ENCODE measurements at places on chromosomes 4 and X. TPM values are rescaled to one million over a fixed set of nuclear protein-coding genes. Genes with fewer than 3 reads are reported as not detected.

DNA sequence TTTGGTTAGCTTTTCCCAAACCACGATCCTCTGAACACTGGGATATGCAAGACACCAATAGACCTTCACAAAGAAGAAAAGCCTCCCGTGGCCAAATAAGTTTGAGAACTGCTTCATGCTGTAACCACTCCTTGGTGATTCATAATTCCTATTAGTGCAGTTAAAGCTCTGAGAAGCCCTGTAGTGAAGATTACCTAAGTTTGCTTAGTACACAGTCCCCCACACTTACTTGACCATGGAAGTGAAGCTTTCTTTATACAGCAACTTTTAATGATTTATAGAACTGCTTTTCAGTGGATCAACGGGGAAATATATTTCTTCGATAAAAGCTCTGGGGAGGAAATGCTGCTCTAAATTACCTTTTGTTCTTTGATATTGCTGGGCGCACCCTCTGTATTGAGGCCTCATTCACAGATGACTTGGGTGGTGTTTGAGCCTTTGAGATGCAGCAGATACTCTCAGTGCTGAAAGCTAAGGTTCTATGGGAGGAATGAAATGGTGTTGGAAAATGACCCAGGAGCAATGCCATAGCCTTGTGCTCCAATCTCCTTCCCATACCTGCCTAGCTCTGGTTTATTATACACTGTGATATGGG lies 67.4 kb downstream of the CBLL2 start:
- no peak for DNase-seq

PABPC5 gene
- polyA plus RNA-seq: 8.6 TPM

DNA sequence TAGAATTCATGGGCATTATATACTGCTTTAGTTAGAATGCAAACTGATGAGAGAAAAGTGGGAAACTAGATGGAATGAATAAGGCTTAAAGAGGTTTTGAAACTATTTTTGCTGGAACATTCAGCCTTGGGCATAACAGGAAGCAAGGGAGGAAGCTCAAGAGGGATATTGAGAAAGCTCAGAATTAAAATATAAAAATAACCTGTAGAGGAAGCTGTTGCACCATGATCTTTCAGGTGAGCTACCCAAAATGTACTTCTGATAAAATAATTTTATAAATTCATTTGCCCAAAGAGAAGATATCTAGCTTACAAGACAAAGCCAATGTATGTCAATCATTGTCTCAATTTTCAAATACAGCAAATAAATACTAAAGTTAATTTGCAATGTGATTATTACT lies 11.3 kb downstream of the GC start:
- DNase-seq: no peak

TBC1D8B gene
- polyA plus RNA-seq: 5.3 TPM

DNA sequence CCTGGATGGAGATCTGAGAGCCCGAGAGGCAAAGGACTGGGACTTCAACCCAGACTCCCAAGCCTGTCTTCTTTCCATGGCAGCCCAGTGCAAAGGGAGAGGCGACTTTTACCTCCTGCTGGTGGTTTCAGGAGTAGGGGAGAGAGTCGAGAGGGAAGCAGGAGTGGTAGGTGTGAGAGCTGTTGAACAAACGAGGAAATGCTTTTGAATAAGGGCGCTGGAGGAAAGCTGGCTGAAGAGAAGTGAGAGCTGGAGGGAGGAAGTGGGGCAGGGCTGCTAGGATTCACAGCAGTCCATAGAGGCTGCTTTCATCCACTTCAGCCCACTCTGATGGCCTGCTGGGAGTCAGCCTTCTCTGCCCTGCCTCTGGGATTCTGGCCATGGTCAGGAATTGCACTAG lies 81.8 kb upstream of the EFNB1 start:
- no peak for DNase-seq

- no peak for DNase-seq
Observed at GRCh38 chr4:27148211-27148895, 287.7 kb downstream of the STIM2 start.

TCEAL9 gene
- 277 TPM for polyA plus RNA-seq

MXRA5 gene
- polyA plus RNA-seq: 11.2 TPM

DNA sequence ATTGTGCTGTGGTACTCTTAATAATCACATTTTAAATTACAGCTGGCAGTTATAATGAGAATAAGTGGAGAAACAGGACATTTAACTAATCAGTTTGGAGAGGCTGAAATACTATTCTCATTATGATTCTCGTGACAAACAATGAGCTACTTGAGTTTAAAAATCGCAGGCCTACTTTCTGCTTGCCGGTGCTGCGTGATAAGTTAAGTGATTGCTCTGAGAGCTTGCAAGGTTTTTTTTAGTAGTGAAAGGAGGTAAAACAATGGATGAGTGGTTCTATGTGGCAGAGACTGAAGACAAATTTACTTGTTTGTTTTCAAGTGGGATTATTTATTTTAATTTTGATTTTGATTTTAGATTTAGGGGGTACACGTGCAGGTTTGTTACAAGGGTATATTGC lies 114.0 kb downstream of the RAPGEF2 start:
- DNase-seq: no peak

ADGRG4 gene
- not detected for polyA plus RNA-seq

GRCh38 chr4:29423836-29424721 lies 1296.1 kb upstream of the PCDH7 start:
- DNase-seq: no peak
